Activated gamma-delta T cell treated with anti-CD3 and anti-CD28 coated beads, Interleukin-2, amount 50 U/mL, for 16 hours (primary cell): ENCODE measurements at places on chromosomes 7 and 10.

- no peak for DNase-seq
Measured at GRCh38 chr7:71470326-71470725, 338.4 kb downstream of the GALNT17 start.

DNA sequence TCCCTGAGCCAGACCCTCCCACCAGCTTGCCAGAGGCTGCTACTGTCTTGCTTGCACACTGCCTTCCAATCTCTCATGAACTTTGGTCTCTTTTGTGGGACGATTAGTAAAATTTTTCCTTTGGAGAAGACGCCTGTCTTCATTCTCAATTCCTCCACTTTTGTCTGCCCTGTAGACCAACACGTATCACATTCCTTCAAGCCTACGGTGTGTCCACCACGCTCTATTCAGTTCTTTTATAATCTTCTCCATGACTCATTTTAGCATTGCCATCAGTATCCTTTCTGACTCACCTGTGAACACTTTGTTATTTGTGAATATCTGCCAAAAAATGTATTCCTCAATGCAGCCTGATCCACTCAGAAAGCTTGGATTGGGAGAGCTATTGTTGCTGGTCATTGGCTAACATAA, 1.4 kb downstream of the GIMAP5 start:
- DNase-seq: no peak

- DNase-seq: no peak
Measured at GRCh38 chr10:91629715-91630549, 2.9 kb downstream of the PPP1R3C start.

GRCh38 chr7:132656846-132657776, 80.8 kb upstream of the PLXNA4 start:
- DNase-seq: no peak

GRCh38 chr7:85520175-85520574, 333.3 kb upstream of the SEMA3D start:
- no peak for DNase-seq

- no peak for DNase-seq
Measured at GRCh38 chr10:13003004-13003403, 1.5 kb upstream of the CCDC3 start.
